ENCODE measurements at places on chromosomes 1 and 21.
A peak's percentile ranks its signal among the peaks of the same experiment; 100 is the strongest.

DNA sequence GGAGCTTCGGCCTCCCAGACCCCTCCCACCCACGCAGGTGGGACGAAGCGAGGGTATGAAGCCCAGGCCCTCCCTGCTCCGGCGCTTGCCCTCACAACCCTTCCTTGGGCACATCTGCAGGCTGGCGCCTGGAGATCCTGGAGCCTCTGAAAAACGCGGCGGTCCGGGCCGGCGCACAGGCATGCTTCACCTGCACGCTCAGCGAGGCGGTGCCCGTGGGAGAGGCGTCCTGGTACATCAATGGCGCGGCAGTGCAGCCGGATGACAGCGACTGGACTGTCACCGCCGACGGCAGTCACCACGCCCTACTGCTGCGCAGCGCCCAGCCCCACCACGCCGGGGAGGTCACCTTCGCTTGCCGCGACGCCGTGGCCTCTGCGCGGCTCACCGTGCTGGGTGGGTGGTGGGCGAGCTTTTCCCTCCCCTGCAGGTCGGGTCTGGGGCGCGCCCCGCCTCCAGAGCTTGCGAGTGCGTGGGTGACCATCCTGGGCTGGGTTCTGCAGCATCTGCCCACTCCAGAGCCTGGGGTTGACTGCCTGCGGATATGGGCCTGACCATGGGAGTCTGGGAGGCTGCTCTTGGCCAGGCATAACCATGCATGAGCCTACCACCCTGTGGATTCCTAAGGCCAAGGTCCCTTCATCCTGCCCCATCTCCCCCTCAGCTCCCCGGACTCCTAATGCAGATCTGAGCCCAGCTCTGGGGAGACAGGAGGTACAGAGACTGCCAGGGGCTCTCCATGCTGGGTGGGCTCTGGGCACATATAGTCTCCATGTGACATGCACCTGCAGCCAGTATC lies 89.8 kb downstream of the TRIM11 start:
- DNase-seq, result no peak
- H3K4me1 ChIP-seq, result no peaks in the 10 kb centered on the region
- no peak overlapping the region for H3K27ac ChIP-seq
- no peaks in the 10 kb centered on the region for H3K27me3 ChIP-seq
- H3K36me3 ChIP-seq, result peaks cover 4% of the 10 kb centered on the region
- H3K4me3 ChIP-seq, result no peak overlapping the region

GRCh38 chr1:66258404-66259105 lies 275.4 kb upstream of the SGIP1 start:
- no peak overlapping the region for H3K4me3 ChIP-seq
- H3K36me3 ChIP-seq, result no peaks in the 10 kb centered on the region
- no peak for DNase-seq
- peaks cover 17% of the 10 kb centered on the region for H3K27me3 ChIP-seq

DNA sequence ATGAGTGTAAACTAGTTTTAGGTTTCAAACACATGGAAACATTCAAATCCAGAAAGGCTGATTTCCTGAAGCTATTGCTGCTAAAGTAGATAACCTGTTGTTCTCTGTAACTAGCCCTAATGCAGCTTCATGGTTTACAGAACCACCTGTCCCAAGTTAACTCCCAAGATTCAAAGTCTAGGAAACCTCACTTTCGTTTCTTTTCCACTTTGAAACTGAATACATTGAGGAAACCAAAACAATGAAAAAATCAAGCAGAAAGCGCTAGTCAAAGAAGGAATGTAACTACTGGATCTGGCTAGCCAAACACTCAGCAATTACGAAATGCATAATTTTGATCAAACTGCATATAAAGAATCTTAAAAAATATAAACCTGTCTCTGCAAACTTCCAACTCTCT lies 17.8 kb downstream of the SLC16A1 start:
- H3K4me3 ChIP-seq, result no peak overlapping the region
- peak overlapping the region; percentile 6 for H3K27ac ChIP-seq
- no peak for DNase-seq
- H3K27me3 ChIP-seq, result no peaks in the 10 kb centered on the region

DNA sequence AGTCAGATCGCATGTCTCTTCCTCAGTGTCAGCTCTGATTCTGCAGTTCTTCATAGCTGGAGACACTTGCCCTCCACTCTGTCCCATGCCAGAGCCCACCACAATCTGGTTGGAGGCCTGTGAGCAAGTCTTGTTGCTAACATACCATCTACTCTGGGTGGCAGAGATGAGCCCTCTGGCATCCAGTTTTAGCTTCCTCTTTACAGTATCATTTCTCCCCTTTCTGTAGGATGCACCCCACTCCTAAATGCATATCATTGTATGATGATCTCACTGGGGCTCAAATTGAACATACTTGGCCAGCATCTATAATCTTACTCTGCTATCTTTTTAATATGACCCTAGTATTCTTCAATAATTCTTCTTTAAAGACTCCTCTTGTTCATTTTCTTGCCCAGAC lies 16.9 kb downstream of the PCNX2 start:
- no peak overlapping the region for H3K4me3 ChIP-seq
- peaks cover 30% of the 10 kb centered on the region for H3K4me1 ChIP-seq
- DNase-seq, result no peak
- no peak overlapping the region for H3K27ac ChIP-seq

DNA sequence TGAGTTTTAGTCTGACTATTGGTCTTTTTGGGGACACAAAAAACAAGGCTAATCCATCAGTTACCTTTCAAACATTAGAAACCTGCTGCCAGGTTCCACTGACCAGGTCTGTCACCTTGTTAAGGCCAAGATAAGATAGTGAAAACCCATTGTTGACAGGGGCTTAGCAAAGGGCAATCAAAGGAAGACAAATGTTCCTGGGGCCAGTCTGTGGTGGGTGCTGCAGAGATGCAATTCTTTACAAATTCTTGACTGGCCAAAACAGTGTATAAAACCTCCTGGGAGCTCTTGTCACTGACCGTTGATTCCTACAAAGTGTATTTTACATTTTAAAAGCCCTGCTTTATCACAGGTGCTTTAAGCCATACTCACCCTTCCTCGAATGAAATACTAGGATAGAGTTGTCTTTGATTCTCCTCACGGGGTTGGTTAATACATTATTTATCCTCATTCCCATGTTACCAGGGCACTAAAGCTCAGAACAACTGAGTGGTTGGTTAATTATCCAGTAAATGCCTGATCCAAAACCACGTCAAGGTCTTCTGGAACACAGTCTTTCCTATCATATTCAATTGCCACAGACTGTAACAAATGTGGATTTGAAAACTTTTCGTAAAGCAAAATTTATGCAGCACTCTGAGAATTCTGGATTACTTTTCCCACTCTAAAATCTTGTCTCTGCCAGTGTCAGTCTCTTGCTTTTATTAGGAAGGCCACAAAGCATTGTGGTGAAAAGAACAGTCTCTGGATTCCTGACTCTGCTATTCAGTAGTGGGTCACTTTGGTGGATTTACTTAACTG lies 77.2 kb downstream of the NRIP1 start:
- H3K27me3 ChIP-seq, result no peaks in the 10 kb centered on the region
- H3K36me3 ChIP-seq, result no peaks in the 10 kb centered on the region
- peaks cover 3% of the 10 kb centered on the region for H3K4me1 ChIP-seq
- H3K27ac ChIP-seq, result no peak overlapping the region

DNA sequence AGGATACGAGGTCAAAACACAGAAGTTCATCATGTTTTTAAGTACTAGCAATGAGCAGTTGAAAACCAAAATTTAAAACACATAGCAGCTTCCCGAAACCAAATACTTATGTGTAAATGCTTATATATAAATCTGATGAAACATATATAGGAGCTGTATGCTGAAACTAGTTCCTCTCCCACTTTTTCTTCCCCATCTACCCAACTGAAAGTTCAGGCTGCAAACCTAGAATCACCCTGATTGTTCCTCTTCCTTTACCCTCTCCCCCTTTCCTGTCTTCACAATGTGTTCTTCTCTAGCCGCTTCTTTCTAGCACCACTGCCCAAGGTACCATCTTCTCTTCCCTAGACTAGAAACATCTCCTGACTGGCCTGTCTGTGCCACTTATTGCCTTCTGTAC lies 90.6 kb downstream of the ST3GAL3 start:
- peaks cover 11% of the 10 kb centered on the region for H3K4me1 ChIP-seq
- no peak for DNase-seq
- H3K27ac ChIP-seq, result no peak overlapping the region
- H3K36me3 ChIP-seq, result peaks cover 9% of the 10 kb centered on the region
- H3K27me3 ChIP-seq, result no peaks in the 10 kb centered on the region

DNA sequence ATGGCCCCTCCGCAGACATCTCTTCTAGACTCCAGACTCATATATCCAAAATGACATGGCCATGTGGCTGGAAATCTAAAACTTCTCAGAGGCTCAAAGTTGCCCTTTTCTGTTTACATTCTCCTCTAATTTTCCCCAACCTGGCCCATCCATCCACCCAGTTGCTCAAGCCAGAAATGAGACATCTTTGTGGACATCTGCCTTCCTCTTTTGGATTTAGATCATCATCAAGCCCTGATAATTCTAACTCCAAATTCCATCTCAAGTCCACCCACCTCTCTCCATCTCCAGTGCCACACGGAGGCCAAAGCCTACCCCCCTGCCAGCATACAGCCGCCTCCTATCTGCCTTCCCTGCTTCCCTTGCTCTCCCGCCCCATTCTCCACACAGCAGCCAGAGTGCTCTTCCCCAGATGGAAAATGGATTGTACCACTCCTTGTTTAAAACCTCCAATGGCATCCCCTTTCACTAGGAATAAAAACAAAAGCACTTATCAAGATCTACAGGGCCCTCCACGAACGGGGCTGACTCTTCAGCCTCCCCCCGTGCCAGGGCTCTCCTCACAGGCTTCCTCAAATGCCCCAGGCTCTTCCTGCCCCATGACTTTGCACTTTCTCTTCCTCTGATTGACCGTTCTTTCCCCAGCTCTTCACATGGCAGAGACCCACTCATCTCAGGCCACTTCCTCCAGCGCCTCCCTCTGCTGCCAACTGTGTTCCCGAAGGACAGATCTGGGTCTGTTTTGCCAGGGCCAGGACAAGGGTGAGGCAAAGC lies 40.1 kb downstream of the SYT6 start:
- H3K4me3 ChIP-seq, result no peak overlapping the region
- DNase-seq, result no peak
- no peaks in the 10 kb centered on the region for H3K36me3 ChIP-seq
- H3K4me1 ChIP-seq, result peaks cover 4% of the 10 kb centered on the region

- H3K4me3 ChIP-seq, result no peak overlapping the region
- H3K27ac ChIP-seq, result no peak overlapping the region
- H3K36me3 ChIP-seq, result no peaks in the 10 kb centered on the region
- no peaks in the 10 kb centered on the region for H3K27me3 ChIP-seq
- no peak for DNase-seq
- H3K4me1 ChIP-seq, result no peaks in the 10 kb centered on the region
These were observed 20.6 kb upstream of the PROK1 start for GRCh38 chr1:110430366-110430765.

Data from T-helper 2 cell treated with Interferon-gamma antibody and Interleukin-4, amounts not matched to agents 5 μg/mL and 100 μg/mL, for 36 hours (primary cell).